Fibroblast of skin of left biceps (primary cell): ENCODE measurements at places on chromosomes 1 and 21.

DNA sequence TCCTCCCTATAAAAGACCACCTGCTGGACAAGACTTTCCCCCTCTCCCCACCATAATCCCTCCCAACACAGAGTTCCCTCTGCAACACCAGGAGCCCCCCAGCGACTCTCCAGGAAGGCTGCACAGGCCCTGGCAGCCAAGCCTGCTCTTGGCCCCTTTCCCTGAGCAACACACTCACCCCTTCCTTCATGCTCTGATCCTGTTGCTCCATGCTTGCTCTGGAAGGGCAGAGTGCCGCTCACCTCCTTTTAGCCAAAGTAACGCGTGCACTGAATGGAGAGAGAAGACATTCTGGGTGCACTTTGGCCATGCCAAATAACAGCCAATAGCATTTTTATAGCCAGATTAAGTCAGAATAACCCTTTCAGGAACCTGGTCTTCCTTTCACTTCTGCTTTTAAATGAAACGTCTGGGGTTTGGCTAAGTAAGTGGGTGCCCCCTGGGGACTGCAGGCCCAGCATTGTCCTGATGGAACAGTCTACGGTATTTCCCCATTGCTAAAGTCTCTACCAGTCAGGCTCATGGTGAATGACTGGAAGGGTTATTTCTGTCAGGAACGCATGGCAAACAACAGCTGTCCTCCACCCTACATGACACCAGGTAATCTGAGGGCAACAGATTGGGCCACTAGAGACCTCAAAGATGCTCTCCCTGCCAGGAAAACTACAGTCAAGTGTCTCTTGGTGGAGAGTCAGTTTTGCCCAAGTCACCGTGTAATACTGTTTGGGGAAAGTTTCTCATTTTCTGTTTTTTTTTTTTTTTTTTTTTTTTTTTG lies at the start of gene SLC2A5:
Gene SLC2A5 (minus strand): TSS at position 310 of the 775 bp plus-strand sequence. CDS start 99 bp downstream, at position 211.
- DNase-seq: no peak

GRCh38 chr1:226979517-226980121 lies 39.5 kb downstream of the COQ8A start:
- DNase-seq: no peak

DNA sequence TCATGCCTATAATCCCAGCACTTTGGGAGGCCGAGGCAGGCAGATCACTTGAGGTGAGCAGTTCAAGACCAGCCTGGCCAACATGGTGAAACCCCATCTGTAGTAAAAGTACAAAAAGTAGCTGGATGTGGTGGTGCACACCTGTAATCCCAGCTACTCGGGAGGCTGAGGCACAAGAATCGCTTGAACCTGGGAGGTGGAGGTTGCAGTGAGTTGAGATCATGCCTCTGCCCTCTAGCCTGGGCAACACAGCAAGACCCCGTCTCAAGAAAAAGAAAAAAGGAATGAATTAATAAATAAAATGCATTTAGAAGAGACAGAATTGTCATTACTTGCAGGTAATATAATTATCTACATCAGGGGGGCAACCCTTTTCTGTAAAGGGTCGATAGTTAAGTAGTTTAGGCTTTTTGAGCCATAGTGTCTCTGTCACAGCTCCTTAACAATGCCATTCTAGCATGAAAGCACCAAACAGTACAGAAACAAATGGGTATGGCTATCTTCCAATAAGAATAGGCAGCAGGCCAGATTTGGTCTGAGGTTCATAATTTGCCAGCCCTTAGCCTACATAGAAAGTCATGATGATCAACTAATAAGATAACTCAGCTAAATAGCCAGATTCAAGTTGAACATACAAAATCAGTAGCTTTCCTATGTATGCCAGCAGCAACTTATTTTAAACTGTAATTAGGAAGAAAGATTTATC lies 56.8 kb downstream of the RPRD2 start:
- no peak for DNase-seq

GRCh38 chr1:227390525-227390924 lies 72.2 kb upstream of the CDC42BPA start:
- DNase-seq: no peak

DNA sequence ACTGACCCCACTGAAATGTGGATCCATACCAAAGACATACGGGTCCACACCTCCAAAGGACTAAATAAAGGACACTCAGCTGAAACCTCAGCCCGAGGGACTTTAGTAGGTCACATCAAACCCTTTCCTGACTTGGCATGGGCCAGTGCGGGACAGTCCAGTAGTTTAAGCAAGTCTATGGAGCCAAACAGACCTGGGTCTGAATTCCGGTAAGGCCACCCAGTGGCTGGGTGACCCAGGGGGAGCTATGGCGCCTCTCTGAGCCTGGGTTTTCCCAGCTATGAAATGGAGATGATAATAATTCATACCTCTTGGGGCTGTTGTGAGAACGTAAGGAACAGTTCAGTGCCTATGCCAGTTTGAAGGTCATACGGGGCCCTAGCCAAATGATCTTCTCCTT lies 36.2 kb upstream of the ZBTB40 start:
- DNase-seq: no peak

DNA sequence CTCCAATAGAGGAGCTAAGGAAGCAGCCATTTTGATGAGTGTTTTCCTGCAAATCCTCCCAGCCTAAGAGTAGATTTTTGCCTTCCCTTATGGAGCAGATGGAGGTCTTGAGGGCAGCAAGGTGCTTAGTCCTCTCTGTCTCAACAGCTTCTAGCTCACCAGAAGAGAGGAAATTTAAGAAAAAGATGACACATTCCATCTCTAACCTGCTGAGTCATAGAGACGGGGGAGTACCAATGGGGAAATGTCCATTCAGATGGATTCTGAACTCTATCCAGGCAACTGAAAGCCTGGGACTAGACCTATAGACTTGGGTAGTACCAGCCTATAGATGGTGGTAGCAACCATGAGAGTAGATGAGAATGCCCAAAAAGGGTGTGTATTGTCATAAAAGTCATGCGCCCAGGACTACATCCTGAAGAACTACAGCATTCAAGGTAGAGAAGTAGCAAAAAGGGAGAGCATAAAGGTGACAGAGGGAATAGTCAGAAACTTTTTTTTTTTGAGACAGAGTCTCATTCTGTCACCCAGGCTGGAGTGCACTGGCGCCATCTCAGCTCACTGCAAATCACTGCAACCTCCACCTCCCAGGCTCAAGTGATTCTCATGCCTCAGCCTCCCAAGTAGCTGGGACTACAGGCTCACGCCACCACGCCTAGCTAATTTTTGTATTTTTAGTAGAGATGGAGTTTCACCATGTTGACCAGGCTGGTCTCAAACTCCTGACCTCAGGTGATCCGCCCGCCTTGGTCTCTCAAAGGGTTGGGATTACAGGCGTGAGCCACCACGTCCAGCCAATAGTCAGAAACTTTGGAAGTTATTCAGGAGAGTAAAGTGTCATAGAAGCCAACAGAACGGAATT lies 10.7 kb upstream of the ELOA start:
- DNase-seq: no peak

DNA sequence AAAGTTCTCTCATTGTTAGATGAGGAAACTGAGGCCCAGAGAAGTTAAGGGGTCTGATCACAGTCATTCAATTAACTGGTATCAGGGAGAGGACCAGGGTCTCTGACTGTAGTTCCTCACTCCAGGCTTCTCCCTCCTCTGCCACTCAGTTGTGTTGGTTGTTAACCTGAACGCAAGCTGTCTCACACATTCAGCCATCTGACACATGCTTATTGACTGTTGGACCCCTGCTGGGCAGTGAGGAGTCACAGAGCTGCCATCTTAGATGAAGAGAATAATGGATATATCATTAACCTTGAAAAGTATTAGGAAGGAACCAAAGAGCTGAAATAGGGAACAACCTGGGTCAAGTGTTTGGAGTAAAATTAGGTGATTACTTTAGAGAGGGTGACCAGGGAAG lies 194.8 kb downstream of the ZZZ3 start:
- no peak for DNase-seq

DNA sequence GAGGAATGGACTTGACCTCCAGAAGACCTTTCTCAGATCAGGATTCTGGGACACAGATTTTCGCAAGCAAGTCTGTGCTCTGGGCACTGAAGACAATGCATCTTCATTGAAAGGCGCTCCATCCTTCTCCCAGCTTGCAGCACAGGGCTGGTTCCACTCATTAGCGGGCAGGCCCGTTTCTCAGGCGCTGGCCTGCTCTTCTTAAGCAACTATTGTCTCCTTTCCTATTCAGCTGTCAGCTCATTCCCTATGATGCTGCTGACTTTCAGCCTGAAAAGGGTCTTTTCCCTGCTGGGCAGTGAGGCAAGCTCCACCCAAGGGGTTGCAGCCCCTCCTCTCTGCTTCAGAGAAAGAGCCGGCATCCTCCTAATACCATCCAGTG lies 91.9 kb upstream of the PLXNA2 start:
- no peak for DNase-seq

GRCh38 chr21:22132358-22133071 lies 1134.3 kb downstream of the NCAM2 start:
- no peak for DNase-seq

DNA sequence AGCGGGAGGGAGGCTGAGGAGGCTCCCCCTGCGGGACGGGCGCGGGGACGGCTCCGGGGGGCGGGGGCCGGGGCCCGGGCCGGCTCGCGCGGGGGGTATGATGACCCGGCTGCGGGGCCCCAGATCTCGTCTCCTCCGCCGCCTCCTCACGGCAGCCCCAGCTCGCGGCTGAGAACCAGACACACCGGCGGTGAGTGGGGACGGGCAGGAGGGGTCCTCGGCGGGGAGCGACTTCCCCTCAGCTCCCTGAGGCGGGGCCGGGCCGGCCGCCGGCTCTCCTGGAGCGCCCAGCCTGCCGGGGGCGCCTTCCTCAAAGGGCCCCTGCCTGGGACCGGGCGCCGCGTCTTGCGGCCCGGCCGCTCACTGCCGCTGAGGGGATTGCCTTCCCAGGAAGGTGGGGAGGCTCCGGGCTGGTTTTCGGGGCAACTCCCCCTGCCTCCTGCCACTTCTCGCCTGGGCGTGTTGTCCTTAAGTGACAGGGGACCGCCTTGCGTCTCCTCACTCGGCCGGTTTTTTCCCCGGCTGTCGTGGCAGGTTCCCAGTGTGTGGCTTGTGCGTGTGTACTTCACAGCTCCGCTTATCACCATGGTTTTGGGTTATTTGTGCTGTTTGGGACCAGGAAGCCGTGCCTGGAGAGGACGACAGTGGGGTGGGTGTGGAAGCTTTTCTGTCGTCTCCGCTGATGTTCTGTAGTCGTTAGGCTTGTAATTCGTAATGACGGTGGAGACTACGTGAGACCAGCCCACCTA lies 800 bp downstream of the HIPK1 start:
- DNase-seq: no peak

DNA sequence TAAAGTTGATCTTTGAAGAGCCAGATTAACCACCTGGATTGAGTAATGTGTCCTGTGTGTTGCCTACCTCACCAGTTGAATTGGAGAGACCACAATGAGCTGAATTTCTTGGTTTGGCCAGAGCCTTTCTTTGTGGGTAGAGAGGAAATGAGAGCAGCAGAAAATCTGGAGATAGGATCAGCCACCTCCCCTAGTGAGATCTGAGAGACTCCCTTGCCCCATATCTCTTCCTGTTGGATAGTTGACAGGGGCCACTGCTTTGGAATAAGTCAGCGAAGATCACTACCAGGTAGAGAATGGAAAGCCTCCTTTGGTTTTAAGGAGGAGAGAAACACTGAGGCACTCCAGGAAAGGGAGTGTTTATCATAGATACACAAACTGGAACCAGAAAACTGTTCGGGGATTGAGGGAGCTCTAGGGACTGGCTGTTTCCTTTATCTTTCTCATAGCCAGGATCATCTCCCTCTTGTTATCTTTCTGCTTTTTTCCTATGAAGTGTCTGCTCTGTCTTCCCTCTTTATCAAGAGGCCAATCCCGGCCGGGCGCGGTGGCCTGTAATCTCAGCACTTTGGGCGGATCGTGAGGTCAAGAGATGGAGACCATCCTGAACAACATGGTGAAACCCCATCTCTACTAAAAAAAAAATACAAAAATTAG lies 21.3 kb upstream of the ZNF326 start:
- no peak for DNase-seq

DNA sequence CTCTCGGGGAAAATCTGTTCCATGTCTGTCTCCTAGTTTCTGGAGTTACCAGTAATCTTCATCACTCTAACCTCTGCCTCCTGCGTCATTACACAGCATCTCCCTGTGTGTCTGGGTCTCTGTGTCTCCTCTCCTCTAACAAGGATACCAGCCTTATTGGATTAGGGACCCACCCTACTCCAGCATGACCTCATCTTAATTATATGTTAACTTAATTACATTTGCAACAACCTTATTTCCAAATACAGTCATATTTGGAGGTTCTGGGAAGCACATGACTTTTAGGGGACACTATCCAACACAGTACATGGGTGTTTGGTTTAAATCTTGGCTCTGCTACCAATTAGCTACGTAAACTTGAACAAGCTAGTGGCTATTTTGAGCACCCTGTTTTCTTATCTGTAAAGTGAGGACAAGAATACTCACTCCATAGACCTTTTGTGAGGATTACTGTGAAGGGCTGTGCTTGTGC lies 83.9 kb upstream of the SGIP1 start:
- DNase-seq: no peak

DNA sequence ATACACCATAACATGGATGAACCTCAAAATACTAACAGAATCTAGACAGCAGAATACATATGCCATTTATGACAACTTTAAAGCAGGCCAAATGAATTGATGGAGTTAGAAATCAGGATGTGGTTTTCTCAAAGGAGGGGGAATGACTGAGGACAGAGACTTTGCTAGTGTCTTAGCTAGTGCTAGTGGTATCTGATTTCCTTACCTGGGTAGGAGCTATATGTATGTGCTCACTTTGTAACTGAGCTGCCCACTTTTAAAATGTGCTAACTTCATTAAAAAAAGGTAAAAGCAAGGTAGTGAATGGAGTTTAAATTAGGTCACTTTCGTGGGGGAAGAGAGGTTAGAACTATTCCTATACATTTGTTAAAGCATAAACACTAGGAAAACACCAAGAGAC lies 2.6 kb downstream of the GTF2B start:
- DNase-seq: no peak

DNA sequence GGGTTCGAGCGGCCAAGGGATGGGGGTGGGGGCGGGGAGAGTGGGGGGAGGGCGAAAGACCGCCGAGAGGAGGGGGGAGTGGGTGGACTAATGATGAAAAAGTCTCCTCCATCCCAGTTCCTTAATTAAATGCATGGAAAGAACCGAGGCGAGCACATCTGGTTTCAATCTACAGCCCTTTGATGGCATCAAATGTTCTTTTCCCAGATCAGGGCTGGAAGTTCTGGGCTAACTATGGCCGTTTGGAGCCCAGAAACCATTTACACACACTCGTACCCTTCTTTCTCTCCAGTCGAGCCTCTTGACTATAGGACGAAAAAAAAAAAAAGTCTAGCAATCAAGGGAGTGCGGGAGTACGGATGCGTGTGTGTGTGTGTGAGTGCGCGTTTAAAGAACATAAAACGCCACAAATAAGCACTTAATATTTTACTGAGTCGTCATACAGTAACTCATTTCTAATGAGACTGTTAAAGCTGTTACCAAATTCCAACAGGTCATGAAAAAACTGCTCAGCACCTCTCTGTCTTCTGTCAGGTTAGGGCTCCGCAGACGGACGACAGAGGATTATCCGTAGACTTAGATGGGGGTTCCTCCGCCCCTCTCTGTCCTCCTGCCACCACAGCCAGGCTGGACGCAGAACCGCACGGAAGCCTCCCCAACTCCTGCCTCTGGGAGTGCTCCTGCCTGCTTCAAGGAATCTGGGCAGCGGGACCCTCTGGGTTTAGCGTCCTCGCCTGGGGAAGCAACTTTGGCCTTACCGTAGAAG lies 2.1 kb upstream of the PRRX1 start:
- DNase-seq: no peak
